ENCODE measurements at places on chromosomes 3 and 15.

- DNase-seq: no peak
Measured at GRCh38 chr15:60912984-60913697, 316.0 kb downstream of the RORA start.

- no peak for DNase-seq
Measured at GRCh38 chr15:93308026-93308690, 219.1 kb upstream of the RGMA start.

GRCh38 chr3:39809995-39810595 is 686 bp downstream of the MYRIP start:
- no peak for DNase-seq

- DNase-seq: peak; percentile 18
Measured at GRCh38 chr3:197525706-197526105, 30.1 kb downstream of the BDH1 start.

DNA sequence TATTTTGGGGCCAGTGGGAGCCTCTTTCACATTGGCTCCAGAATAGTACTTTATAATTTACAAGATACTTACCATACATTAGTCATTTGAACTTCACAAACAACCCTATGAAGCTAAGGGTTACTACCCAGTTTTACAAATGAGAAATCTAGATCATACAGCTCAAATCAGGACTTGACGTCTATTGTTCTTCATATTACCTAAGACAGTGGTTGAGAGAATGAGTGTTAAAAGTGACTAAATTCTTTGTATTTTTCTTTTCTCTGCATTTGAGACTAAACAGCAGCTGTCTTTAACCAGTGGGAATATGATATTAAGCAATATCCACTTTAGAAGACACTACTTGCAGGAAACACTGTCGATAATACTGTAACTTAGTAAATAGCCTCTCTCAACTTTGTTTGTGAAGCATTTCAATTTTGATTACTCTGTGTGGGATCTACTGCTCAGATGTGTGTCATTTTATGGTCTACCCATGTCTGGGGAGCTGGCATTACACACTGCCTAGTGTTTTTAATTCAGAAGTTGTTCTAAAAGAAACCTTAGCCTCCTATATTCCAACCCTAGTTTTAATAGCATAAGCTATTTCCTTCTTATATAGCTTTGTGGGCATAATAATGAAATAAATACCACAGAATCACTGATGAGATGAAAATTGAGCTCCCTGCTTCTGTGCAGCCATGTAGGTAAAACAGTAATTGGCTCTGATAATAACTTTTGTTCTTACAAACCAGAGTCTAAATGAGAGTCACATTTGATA is 45.9 kb downstream of the IQCH start:
- peak; percentile 2 for DNase-seq

DNA sequence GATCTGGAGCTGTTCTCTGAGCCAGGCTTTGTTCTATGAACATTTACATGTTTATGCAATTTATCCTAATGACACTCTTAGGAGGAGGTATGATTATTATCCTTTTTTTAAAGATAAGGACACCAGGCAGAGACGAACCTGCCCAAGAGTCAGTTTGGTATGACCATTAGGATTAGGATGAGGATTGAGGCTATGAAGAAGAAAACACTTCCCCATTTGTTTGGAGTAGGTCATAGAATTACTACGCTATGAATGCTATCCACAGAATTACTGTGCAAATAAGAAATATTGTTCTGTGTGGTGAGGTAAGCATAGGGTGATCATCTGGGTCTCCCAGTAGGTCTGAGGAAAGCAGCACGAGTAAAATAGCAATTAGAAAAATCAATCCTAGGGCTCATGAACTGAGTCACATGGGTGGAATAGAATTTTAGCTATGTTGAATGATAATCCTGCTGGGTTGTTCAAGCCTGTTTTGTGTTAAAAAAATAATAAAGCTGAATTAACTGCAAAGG is 23.9 kb downstream of the EIF4E3 start:
- DNase-seq: no peak

DNA sequence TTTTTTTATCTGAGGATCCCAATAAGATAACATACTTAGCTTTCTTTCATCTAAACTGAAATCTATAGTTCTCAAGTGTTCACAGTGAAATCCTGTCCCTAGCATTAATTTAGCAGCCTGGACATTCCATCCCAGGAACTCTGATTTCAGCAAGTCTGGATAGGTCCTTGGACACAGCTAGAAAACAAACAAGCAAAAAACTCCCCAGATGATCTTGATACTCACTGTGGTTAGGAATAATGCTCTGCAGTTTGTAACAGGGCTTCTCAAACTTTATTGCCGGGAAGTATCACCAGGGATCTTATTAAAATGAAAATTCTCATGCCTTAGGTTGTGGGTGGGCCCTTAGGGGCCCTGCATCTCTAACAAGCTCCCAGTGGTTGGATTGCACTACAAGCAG is 24.3 kb downstream of the THBS1 start:
- no peak for DNase-seq

DNA sequence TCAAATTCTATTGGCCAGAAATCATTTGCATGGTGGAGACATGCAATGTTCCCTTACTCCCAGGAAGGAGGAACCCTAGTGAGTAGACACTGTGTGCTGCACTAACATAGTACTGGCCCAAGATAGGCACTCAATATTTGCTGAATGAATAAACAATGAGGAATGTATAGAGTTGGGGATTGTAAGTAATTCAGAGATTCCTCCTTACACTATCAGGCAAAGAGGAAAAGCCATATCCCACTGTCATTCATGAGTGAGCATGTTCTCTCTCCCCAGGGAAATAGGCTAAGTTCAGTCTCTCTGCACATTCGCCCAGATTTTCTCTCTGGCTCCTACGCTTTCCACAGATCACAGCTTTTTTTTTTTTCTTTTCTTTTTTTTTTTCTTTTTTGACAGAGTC is 154.9 kb upstream of the WNT5A start:
- DNase-seq: no peak

DNA sequence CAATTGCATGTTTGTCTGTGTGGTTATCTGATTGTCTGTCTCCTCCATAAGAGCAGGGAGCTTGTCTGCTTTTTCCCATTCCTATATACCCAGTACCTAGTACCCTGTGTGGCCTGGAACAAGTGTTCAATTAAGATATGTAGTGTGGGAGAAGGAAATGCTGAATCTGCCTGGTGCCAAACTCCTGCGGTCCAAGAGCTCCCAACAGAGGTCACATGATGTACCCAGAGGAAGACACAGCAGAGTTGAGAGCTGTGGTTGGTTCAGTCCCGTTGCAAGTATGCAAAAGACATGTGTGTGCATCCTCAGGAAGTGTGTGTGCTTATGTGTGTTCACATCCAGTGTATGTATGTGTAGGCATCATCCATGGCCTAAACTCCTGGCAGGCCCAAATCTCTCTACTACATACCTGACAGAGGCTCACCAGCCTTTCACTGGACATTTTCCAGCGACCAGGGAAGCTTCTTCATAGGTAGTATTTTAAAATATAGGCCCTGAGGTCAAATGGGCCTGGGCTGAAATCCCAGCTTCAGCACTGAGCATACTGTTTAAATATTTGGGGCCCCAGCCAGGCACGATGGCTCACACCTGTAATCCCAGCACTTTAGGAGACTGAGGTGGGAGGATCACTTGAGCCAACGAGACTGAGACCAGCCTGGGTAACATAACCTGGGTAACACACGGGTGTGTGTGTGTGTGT is 34.0 kb upstream of the ITGA11 start:
- DNase-seq: no peak

GRCh38 chr3:112482675-112483074 is 16.6 kb downstream of the BTLA start:
- DNase-seq: no peak

- peak; percentile 45 for DNase-seq
Measured at GRCh38 chr15:39587731-39588530, 7.1 kb downstream of the THBS1 start.

- DNase-seq: no peak
Measured at GRCh38 chr15:31133890-31134289, 32.4 kb upstream of the TRPM1 start.

GRCh38 chr15:69072906-69073305 is 58.4 kb downstream of the NOX5 start:
- DNase-seq: no peak

GRCh38 chr3:152097120-152097519 is 171.6 kb upstream of the MBNL1 start:
- no peak for DNase-seq

DNA sequence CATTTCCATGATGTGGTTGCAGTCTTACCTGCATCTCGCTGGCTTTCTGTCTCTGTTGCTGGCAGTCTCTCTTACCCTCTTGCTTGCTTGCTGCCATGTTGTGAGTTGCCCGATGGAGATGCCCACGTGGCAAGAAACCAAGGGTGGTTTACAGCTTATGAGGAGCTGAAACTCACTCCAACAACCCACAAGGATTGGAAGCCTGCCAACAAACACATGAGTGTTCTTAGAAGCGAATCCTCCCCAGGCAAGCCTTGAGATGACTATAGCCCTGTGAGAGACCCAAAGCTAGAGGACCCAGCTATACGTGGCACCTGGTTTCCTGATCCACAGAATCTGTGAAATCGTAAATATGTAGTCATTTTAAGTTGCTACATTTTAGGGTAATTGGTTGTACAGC is 490.9 kb upstream of the ADAMTS9 start:
- DNase-seq: no peak

DNA sequence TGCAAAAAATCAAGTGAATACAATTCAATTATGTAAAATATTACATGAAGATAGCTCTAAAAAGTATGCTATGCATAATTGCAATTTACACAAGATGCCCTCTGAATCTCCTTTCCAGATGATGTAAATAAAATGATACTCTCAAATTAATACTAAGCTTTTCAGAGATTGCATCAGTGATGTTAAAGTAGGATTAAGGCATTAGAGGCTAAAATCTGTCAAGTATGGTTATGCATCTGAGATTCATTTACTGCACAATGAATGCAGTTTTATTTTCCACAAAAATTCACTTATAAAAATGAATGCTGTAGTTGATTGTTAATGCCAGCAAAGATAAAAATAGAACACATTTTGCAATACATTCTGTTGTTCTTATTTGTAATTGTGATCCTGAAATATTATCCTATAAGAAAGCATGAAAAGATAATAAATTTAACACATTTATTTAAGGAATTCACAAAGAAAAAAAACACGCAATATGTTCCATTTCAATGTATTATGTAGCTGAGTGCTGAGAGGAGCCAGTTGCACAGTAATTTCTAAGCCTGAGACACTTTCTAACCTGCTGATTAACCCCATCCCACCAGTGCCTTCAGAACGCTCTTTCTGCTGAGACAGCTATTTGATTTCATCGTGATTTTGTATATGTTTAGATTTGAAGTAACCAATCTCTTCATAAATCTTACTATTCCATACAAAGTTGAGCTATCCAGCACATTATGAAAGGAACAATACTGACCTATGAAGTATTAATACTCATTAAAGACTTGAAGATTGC is 224.4 kb downstream of the CADM2 start:
- DNase-seq: no peak
